ENCODE measurements at places on chromosomes 4 and X.

DNA sequence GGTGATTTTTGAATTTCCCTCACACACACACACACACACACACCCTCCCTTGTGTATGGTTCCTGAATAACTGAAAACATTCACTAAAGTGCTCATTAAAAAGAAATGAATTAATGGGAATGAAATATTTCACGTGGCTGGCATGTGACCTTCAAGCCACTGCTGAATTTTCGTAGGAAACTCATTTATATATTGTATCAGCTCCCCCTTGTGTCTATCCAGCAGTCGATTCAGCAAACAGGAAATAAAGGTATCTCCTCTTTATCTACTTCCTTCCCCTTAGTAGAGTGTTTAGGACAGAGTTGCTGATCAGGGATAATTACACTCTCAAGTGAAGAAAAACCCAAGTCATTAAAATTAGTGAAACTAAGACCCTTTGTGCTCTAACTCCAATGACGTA lies 912.6 kb upstream of the LCORL start:
- no peak for DNase-seq

DNA sequence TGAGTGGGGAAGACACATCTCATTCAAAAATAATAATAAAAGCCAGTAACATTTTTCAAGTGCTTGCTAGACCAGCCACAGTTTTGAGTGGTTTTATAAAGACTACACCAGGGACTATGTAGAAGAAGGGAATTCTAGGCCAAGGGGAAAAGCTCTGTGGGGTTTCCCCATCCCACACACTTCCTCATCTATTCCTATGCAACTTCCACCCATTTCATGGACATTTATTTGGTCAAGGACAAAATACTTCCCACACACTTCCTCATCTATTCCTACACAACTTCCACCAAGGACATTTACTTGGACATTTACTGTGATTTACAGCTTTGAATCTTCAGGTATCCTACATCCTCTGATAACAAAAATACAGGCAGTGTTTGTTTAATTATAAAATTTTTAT lies 86.5 kb upstream of the KLF3 start:
- DNase-seq = no peak

GRCh38 chr4:87512400-87512799 lies 16.8 kb downstream of the SPARCL1 start:
- DNase-seq = no peak

DNA sequence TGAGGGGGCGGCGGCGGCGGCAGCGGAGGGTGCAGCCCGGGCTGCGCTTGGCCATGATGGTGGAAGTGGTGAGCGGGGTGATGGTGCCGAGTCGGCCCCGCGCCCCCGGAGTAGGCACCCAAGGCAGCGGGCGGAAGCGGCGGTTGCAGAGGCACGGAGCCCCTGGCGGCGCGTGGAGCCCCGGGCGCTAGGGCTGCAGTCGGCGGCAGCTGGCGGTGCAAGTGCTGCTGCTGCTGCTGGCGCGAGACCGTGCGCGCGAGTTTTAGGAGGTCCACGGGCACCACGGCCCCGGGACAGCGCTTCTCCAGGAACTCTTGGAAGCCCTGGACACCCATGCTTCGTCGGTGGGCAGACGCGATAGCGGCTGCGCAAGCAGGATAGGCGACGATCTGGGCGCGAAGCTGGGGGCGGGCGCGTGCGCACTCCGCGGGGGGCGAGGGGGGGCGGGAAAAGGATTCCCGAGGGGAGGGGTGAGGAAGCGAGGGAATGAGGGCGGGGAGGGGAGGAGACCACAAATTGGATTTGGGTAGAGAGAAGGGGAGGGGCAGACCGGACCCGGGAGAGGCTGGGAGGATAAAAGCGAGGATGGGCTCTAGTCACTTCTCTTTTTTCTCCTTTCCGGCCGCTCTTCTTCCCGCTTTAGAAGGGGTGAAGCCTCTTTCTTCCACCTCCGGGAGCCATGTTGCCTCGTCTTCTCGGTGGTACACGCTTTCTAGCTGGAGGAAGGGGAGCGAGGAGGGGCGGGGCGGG lies at the start of gene FAM120C:
Gene FAM120C, minus strand, starts transcription at position 391 of the 750 bp plus-strand sequence. Its CDS starts 56 bp downstream, at position 335.
- peak; percentile 79 for DNase-seq

- no peak for DNase-seq
Observed at GRCh38 chr4:76620723-76621468, 185.9 kb downstream of the SHROOM3 start.

GRCh38 chr4:188536826-188537225 lies 397.6 kb downstream of the TRIML1 start:
- no peak for DNase-seq

- no peak for DNase-seq
Observed at GRCh38 chr4:101969965-101970364, 179.4 kb downstream of the BANK1 start.

DNA sequence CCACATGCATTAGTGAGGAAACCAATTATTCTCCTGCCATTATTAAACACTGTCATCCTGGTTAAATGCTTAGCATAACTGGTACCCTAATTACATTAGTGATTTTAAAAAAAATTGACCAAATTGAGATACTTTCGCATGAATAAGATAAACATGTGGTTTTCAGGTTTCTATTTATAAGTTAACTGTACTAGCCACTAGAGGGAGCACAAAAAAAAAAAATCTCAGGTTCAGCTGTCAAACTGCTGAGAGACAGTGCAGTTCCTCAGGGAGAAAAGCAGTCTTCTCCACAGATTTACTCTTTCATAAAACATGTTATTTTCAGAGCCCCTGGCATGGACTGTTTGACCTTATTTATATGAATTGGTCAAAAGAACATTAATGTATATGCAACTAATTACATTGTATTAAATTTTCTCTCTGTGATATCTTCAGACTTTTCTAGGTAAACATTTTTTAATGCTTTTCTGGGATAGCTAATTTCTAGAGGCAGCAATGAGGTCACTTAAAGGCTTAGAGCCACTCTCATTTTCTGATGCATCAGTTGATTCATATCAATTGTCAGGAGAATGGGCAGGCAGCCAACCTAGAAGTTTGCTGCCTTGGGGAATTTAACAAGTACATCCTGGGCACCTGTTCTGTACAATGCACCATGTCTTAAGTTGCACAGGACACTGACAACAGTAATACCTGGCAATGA lies 167.5 kb downstream of the CDS1 start:
- peak; percentile 48 for DNase-seq

GRCh38 chr4:183906739-183907651 lies 1.9 kb downstream of the STOX2 start:
- DNase-seq = no peak

- no peak for DNase-seq
Observed at GRCh38 chr4:57303012-57303751, 193.0 kb upstream of the IGFBP7 start.

DNA sequence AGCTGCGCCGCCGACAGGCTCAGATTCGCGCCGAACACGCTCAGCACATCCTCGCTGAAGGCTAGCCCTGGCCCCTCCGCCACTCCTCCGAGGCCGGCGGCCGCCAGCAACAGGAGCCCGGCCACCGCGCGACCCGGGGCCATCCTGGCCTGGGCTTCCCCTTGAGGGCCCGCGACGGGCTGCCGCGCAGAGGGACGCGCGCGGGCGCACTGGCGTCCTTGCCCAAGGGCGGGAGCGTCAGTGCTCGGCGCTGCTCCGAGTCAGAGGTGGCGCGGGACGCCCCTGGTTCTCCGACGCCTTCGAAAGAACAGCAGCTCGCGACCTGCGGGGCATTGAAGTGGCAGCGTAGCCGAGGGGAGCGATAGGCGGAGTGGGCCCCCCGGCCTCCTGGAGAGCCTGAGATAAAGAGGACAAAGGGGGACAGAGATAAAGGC lies 745 bp downstream of the SLC39A8 start:
- DNase-seq = peak; percentile 27
